Amygdala (tissue), 56 donors: ENCODE measurements at places on chromosomes 11 and 22.

DNA sequence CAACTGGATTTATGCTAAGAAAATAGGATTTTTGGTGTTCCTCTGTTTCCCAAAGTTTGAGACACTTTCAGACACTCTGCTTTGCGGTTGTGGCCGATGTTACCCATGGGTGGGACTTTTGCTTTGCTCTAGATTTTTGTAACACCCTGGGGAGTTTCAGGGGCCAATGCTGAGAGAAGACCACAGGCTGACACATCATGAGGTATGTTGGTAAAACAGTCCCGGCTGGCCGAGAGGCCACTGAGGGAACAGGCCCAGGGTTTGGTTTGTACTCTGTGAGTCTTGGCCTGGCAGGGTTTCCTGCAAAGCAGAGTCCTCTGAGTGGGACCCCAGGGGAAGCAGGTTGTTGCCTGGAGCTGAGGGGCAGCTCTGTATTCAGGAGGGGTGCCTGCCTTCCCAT lies 78.5 kb upstream of the PITPNB start:
- DNase-seq, result no peak

DNA sequence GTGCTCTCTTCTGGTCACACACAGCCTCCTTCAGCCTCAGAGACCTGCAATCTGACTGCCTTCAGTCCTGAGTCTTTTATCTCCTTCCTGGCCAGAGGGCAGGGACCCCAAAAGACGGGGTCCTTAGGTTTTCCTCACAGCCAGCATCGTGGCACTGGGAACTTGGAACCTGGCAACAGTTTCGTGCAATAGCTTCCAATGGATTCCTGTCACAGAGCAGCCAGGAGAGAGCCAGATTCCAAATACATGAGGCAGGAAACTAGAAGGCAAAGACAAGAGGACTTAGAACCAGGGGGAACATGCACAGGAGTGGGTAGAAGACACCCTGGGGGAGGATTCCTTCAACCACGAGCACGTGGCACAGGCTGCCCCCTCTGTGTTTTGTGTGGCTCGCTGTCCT lies 48.6 kb downstream of the C11orf91 start:
- no peak for DNase-seq

- DNase-seq, result peak; percentile 3
These were observed at the start of gene BATF2 for GRCh38 chr11:64996710-64997380. BATF2 (minus strand) TSS chr11:64996971; CDS start chr11:64996914, 57 bp downstream.

GRCh38 chr22:45670981-45671782 lies 452 bp upstream of the ATXN10 start:
- no peak for DNase-seq

DNA sequence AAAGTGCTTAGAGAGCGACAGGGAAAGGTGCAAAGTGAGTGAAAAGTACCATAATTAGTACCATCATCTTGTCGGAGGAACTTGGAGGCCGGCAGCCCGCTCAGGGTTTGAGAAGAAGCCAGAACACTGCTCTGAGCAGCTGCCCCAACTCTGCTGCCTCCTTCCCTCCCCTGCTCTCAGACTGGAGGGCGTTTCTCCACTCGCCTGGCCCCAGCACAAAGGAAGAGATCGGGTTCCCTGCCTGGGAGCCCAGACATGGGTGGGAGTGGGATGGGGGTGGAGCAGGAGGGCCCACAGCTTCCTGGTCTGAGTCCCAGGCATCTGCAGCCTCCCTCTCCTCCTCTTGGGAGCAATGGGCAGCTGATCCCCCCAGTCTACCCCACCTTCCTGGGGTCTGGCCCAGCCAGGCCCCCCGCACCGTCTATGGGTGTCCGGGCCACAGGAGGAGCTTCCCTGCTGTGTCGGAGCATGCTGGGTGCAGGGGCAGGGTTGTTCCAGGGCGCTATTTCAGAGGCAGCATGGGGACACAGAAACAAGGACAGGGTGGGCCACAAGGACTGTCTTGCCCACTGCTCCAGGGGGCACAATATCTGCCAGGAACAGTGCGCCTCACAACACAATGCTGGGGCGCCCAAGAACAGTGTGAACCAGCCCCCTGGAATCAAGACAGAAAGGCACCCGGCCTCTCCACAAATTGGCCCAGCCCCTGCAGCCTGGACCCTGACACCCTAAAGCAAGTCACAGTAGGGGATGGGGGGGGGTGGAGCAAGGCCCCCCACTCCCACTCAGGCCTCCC lies 4.8 kb downstream of the LIF start:
- no peak for DNase-seq

GRCh38 chr11:40722179-40722795 lies 737.2 kb downstream of the LRRC4C start:
- peak; percentile 5 for DNase-seq

DNA sequence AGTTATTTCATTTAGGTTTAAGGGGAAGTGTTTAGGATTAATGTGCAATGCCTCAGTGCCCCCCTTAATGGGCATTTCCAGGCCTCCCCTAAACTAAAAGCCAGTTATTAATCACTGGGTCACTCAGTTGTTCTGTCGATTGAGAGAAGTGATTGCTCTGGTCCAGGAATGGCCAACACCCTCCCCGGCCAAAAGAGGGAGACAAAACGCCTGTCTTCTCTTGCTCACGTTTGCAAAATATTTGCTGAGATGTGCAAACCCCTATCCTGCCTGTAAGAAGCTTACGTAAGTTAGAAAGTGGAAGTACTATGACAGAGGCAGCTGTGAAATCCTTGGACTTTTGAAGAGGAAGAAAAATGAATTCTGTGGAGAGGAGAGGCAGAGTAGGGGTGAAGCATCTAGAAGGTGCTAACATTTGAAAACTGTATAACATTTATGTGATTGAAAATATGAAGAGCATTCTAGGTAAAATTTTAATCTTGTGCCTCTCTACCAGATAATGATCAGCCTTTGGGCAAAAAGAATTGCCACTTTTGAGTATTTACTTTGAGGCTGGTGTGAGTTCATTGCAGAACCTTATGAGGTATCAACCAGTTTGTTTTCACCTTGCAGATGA lies 37.7 kb downstream of the NTM start:
- no peak for DNase-seq

DNA sequence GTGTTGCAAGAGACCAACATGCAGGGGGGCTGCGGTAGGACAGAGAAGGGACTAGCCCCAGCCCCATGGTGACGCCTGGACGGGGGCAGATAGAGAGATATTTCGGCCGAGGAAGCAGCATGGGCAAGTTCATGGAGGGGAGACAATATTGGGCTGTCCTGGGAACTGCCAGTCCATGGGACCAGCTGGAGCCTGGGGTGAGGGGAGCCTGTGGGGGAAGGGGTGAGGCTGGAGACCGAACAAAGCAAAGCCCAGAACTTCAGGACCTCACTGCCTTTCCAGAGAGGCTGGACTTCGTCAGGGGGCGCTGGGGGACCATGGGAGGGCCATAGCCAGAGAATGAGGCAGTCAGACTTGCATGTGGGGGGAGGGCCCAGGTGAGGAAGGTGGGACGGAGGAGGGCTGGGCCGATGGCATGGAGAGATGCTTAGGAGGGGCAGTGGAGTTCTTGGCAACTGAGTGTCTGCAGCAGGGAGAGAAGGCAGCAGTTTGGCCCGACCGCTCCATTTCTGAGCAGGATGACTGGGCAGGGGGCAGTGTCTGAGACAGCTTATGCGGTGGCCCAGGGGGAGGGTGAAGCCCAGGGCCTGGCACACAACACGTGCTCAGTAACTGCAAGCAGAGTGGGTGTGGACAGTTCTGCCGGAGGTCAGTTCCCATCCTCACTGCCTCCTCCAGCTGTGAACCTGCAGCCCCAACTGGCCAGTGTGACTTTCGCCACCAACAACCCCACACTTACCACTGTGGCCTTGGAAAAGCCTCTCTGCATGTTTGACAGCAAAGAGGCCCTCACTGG lies 712 bp downstream of the UPK3A start:
- DNase-seq, result no peak

- no peak for DNase-seq
These were observed 15.2 kb upstream of the MTMR2 start for GRCh38 chr11:95939091-95939490.

DNA sequence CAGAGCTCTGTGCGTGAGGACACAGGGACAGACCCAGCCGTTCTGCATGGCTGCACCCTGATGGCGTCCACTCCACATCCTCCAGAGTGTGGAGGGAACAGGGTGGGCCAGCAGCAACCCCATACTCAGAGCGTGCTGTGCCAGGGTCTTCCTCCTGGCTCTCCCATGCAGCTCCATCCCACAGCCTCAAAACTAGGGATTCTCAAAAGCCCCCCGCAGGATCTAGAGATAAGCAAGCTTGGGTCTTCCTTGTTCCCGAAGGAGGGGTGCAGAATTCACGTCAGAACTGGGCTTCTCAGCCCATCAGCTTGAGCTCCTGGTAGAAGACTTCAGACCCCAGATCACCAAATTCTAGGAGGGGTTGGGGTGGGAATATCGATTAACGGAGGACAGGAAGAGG lies 858.8 kb downstream of the TBC1D22A start:
- no peak for DNase-seq

- no peak for DNase-seq
These were observed 12.8 kb downstream of the ETS1 start for GRCh38 chr11:128574576-128575011.

DNA sequence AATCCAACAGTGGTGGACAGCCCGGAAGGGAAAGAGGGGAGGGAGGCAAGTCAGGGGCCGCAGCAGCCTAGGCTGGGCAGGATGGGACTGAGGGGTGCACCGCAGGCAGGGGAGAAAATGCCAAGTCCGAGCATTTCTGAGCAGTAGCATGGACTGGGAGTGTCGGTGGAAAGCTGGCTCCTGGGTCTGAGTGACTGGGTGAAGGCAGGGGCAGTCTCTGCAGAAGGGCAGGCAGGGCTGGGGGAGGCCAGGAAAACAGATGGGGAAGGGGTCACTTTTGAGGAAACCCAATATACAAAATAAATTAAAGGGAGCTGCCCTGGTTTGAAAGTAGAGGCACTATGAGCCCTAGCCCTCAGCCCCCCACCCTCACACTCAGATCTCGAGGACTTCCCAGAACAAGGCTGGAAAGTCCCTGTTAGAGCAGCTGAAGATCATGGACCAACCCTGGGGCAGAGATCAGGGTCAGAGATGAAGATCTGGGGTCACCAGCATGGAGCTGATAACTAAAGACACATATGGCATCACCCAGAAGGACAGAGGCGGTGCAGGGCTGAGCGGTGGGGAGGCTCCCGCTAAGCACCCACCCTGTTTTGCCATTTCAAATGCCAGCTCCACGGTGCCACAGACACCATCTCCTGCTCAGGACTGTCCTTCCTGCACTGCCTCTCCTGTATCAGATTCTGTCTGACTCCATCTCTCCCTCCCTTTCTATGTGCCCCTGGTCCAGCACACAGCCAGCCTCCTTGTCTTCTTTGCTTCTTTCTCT lies 32.4 kb upstream of the ETS1 start:
- DNase-seq, result no peak

- no peak for DNase-seq
These were observed 3.3 kb upstream of the RAG1 start for GRCh38 chr11:36564376-36565030.

GRCh38 chr11:67584205-67584880 lies 731 bp downstream of the GSTP1 start:
- DNase-seq, result no peak

- no peak for DNase-seq
These were observed 96.7 kb upstream of the DDI1 start for GRCh38 chr11:103939694-103940093.

- no peak for DNase-seq
These were observed 1.6 kb downstream of the NADSYN1 start for GRCh38 chr11:71454470-71455113.
